ENCODE measurements at places on chromosomes 13 and 19.

GRCh38 chr13:107866941-107867623 lies 348.3 kb downstream of the LIG4 start:
- peak; percentile 59 for DNase-seq

- DNase-seq = no peak
Observed at GRCh38 chr19:53664760-53665159, 33.0 kb downstream of the DPRX start.

GRCh38 chr19:13240312-13241022 lies 90.3 kb downstream of the IER2 start:
- no peak for DNase-seq

DNA sequence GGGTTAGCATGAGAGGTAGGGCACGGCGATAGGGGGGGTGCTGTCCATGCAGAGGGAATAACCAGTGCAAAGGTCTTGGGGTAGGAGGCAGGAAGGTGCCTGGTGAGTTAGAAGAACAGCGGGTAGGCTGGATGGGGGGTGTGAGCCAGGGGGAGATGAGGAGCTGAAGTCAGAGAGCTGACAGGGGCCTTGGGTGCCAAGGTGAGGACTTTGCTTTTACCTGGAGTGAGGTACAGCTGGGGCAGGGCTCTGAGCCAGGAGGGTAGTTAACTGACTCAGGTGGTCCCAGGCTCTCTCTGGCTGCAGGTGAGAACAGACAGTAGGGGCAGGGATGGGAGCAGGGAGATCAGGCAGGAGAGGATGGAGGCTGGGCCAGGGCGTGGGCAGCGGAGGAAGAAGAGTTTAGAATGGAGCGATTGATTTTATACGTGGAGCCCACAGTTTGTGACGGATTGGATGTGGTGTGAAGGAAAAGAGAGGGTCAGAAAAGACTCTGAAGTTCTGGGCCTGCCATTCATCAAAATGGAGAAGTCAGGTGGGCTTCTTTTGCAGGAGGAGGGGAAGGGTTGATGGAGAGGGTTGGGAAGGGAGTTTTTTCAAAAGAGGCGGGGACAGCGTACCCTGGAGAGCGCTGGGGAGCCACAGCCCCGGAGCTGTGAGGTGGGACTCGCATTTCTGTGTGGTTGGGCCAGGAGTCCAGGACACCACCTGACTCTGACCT lies 1.2 kb upstream of the GRAMD1A start:
- no peak for DNase-seq

- peak; percentile 73 for DNase-seq
Observed at GRCh38 chr13:24693862-24694471, 13.8 kb downstream of the ATP12A start.

- DNase-seq = no peak
Observed at GRCh38 chr13:62337109-62337880, 921.6 kb upstream of the PCDH20 start.

DNA sequence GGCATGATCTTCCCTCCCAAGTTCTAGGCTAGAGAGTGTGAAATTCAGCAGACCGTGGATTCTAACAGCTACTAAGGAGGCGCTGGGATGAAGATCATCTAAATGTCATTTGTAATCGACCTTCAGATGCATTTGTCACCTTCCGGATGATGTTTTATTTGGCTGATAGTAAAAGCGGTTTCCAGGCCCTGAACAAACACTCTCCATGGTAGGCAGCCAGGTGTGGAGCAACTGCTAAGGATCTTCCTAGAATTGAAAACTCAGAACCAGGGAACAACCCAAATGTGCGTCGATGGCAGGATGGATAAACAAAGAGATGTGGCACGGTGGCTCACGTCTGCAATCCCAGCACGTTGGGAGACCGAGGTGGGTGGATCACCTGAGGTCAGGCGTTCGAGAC lies 107.2 kb upstream of the CACNA1A start:
- DNase-seq = peak; percentile 93

GRCh38 chr19:7643031-7643415 lies 6.1 kb downstream of the STXBP2 start:
- no peak for DNase-seq

- DNase-seq = no peak
Observed at GRCh38 chr19:4206818-4207484, 22.4 kb upstream of the EBI3 start.

- DNase-seq = no peak
Observed at GRCh38 chr19:3545669-3546034, 6.7 kb downstream of the TEKTIP1 start.

GRCh38 chr13:45119469-45119990 lies 780 bp upstream of the GTF2F2 start:
- no peak for DNase-seq

DNA sequence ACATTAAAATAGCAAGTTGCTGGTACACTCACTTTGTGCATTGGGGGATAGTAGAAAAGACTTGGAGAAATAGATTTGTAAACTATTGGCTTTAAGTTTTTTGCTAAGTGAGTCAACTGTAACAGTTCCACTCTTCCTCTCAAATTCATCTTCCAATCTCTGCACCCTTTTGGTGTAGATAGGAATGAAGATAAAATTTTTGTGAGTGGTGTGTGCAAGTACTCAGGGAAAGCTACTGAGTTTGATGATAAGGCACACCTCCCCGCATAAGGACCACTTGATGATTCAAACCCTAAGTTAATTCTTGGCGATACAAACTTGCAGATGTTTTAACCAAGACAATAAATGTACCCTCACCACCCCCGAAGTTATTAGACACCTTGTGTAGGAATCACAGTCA lies 168.3 kb upstream of the SLITRK1 start:
- DNase-seq = no peak

- DNase-seq = no peak
Observed at GRCh38 chr13:22134261-22134660, 463.4 kb downstream of the FGF9 start.

DNA sequence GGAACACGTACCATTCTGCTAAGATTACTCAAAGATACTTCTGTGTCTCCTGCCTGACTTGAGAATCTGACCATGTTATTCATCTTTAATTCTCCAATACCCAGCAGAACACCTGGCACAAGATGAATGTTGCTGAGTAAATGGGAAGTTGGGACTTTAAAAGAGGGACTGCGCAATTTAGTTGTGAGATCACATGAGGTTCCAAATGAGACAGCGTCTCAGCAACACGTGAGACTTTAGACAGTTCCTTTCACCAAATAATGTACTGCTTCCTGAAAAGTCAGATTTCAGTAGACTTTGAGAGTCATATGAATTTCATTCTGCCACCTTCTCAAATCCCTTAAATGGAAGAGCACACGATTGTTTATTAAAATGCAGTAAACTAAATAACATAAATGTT lies 36.7 kb downstream of the DOCK9 start:
- no peak for DNase-seq

- DNase-seq = no peak
Observed at GRCh38 chr13:19634256-19634740, 839 bp downstream of the MPHOSPH8 start.

- DNase-seq = no peak
Observed at GRCh38 chr13:21402586-21403307, 56.4 kb downstream of the ZDHHC20 start.

DNA sequence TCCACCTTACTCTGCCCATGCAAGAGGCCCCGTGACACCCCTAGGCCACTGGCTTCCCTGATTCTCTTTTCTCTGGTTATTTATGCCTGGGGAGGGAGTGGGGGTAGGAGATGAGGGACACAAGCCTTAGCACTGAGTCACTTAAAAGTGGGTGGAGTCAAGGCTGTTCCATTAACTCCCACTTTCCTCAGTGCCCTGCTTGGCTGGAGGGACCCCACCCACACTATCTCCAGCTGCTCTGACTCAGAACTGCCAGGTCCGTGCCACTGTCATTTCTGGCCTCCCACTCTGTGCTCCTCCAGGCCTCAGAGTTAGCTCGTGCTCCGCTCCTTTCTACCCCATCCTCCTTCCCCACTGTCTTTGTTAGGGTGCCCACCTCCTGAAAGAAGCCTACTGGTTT lies 113.4 kb upstream of the UQCRFS1 start:
- no peak for DNase-seq

- DNase-seq = peak; percentile 65
Observed at GRCh38 chr13:85806553-85807175, 7.4 kb upstream of the SLITRK6 start.

DNA sequence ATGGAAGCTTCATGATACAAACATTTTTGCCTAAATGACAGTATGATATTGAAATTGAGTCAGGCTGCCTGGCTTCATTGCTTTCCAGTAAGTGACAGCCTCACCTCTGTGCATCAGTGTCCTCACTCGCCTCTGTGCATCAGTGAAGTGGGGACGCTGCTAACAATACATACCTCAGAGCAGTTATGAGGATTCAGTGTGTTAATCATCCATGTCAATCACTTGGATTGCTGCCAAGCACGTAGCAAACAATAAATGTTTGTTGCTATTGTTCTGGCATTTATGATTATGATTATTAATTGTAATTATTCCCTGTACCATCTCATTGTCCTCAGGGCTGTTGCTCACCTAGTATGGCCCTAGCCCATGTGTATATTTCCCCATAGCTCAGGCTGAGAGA lies 8.8 kb downstream of the PPP2R1A start:
- DNase-seq = no peak

DNA sequence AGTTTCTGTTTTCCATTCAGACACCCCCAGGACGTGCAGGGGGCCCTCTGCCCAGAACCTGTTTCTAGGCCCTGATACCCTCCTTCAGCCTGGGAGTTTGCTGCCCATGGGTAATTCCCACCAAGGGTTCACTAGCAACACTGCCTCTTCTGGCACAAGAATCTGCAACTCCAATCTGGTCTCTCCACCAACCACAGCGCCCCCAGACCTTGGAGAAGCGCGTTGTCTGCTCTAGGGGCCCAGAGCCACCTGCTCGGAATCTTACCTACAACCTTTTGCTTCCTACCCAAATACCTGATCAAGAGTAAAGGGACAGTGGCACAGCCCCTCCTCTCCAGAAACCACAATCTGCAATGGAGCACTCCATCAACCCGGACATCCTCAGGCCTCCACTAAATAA lies 763 bp downstream of the ZNF180 start:
- DNase-seq = no peak

DNA sequence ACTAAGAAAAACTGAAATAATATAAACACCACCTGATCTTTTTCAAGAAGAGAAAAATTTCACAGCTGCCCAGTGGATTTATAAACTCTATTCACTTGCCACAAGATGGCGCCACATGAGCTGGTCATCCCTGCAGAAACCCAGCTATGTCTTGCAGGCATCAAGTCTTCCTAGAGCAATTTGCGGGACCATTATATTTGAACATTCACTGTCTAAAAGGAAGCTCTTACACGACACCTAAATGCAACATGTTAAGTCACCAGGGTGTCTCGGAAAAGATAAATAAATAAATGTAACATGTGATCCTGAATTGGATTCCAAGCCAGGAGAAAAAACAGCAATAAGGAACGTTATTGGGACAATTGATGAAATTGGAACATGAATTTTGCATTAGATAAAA lies 20.3 kb upstream of the AKT2 start:
- peak; percentile 78 for DNase-seq

GRCh38 chr13:111267784-111268183 lies 52.7 kb upstream of the TEX29 start:
- no peak for DNase-seq

GRCh38 chr19:39160889-39161672 lies 35.5 kb downstream of the PAK4 start:
- DNase-seq = no peak

DNA sequence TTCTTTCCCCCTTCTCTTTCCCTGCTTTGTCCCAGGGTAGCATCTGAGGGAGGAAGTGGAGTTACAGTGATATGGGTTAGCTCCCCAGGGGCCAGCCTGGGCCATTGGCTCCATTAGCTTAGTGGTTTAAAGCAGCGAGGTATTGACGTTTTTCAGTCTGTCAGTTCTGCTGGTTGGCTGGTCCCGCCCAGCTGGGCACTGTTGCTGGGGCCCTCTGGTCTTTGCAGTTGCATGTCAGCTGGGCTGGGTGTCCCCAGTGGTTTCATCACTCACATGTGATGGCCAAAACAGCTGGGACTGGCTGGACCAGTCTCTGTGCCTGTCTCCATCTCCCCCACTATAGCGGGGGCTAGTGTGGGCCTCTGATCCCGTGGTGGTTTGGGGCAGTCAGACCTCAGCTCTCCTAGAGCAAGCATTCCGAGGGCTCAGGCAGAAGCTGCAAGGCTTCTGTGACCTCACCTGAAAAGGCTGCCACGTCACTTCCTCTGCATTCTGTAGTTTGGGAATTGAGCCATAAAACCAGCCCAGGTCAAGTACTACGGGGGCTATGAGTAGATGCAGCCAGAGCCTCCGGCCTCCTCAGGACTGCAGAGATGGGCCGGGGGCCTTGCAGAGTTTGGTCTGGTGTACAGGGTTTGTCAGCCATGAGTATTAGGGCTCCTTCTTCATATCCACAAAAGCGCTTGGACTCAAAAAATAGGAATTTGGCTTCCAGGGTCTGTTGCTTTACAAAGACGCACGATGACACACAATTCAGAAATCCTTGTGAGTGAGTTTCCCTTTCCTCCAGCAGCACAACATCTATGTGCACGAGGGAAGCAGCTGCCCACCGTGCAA lies 30.0 kb downstream of the TSSK6 start:
- no peak for DNase-seq

- no peak for DNase-seq
Observed at GRCh38 chr13:79508224-79508961, 27.4 kb downstream of the NDFIP2 start.

DNA sequence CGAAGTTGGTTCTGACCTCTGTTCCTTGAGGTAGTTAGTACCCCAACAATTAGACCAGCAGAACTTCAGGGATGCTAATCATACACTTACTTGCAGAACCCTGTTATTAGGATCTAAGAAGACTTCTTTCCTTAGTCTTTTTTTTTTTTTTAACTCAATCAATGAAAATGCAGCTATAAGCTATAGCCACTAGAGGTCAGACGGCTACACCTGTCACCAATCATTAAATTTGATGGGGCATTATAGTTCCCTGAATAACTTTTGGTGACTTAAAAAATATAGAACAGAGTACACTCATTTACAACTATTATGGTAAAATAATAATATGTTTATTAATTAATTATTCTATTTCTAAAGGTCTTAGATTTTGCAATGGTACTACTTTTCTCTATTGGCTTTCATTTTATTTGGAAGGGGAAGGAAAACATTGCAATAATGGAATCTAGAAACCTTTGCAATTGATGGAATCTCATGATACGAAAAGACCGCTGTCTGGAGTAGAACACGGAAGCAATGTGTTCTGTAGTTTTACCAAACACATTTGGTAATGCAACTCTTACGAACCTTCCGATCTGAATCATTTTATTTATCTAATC lies 483.2 kb downstream of the DIAPH3 start:
- DNase-seq = no peak

DNA sequence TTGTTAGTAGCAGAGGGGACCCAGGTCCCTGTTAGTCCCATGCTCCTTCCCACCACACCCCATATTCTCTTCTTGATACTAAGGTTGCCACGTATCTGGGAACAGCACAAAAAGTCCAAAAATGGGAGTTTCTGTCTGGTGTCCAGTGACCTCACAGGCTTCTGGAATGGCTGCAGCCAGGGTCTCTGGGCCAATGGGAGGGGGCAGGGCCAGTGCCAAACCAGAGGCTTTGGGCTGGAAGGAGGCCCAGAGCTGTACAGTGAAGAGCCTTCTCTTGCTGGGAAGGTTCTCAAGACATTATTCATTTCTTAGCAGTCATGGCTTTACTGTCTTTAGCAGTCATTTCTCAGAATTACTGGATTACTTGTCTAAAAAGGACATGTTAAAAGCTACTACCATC lies 119.2 kb downstream of the FRY start:
- no peak for DNase-seq
